ENCODE measurements at places on chromosomes 1 and 21. TPM values are rescaled to one million over a fixed set of nuclear protein-coding genes. Genes with fewer than 3 reads are reported as not detected.

Gene KCNN3
- polyA plus RNA-seq, result 4.7 TPM

DNA sequence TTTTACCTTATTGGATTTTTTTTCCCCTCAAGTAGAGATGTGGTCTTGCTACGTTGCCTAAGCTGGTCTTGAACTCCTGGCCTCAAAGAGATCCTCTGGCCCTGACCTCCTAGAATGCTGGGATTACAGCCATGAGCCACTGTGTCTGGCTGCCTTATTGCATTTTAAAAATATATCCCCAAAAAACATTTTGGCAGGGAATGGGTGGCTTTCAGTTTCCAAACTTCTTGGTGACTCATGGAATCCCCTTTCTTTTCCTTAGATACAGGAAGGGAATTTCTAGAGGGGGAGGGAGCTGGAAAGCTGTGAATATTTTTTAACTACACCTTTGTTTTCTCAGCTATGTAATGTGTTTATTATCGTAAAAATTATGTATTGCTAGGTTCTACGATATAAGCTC, 73.3 kb downstream of the SNRPE start:
- no peak overlapping the region for H3K4me3 ChIP-seq
- peaks cover 8% of the 10 kb centered on the region for H3K27me3 ChIP-seq
- no peak overlapping the region for H3K27ac ChIP-seq
- no peak for DNase-seq
- H3K36me3 ChIP-seq, result no peaks in the 10 kb centered on the region

DNA sequence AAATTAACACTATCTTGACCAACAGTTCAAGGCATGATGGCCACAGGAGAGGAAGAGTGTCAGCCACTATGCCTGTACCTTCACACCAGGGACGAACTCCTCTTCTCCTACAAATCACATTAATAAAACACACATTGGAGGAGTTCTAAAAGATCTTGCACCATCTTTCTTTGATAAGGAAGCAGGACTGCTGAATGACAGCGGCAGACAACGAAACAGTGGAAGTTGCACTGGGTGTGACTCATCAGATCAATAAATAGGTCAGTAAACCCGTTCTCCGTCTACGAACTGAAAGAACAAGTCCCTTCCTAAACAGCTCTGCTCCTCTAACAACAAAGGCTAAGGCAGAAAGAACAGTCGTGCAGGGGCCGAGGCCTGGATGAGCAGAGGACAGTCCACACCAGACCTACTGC, 23.1 kb downstream of the UBE2G2 start:
- peaks cover 34% of the 10 kb centered on the region for H3K36me3 ChIP-seq
- H3K4me3 ChIP-seq, result no peak overlapping the region
- peaks cover 9% of the 10 kb centered on the region for H3K4me1 ChIP-seq
- H3K27ac ChIP-seq, result peak overlapping the region; percentile 12

- peaks cover 64% of the 10 kb centered on the region for H3K36me3 ChIP-seq
- no peak overlapping the region for H3K4me3 ChIP-seq
- H3K4me1 ChIP-seq, result no peaks in the 10 kb centered on the region
- no peaks in the 10 kb centered on the region for H3K27me3 ChIP-seq
These were observed 17.5 kb downstream of the KLHL12 start for GRCh38 chr1:202909494-202909893.

DNA sequence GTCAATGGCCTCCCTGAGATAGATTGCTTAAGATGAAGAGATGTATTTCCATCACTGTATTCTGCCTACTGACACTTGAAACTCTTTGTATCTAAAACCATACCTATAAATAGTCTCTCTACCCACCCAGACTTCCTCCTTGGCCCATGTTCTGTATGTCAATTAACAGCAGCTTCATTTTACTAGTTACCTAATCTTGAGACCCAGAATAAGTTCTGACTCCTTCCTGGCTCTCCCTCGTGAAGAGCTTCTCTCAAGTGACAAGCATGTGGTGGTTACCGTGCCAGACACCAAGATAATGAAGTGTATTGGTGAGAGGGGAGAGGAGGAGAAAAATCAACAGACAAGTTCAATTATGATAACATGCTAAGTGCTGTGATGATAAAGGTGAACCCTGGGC, 128.8 kb upstream of the RAVER2 start:
- no peaks in the 10 kb centered on the region for H3K27me3 ChIP-seq
- H3K4me3 ChIP-seq, result no peak overlapping the region
- no peak for DNase-seq
- H3K27ac ChIP-seq, result no peak overlapping the region
- H3K36me3 ChIP-seq, result peaks cover 3% of the 10 kb centered on the region

DNA sequence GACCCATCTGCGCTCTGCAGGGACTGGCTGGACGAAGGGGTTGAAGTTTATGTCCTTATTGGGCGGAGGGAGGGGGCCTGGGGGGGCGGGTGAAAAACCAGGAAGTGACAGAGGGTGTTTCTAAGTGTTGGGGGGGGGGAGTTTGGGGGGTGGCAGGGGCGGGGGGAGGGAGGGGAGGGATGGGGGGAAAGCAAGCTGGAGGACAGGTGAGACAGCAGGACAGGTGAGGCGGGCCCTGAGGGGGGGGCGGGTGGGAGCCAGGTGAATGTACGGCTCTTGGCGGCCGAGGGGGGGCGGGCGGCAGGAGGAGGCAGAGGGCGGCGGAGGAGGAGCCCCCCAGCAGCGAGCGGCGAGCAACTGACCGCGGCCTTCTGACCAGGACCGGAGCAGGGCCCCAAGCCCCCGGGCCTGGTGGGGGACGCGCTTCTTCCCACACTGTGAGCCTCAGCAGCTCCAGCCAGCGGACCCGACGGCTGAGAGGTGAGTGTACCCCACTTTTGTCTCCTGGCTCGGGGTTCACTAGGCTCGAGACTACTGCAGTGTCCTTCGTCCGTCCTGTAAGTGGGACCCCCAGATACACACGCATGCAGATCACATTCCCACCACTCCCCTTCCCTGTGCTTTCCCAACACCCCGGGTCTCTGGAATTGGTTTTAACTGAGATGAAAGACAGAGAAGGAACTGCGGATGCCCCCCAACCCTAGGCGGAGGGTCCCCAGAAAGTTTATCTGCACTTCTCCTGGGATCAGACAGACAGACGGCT, at the start of gene ZBTB7B:
Gene ZBTB7B, plus strand, starts transcription at position 339 of the 763 bp plus-strand sequence. CDS start 11,859 bp downstream, outside the sequence.
- peaks cover 10% of the 10 kb centered on the region for H3K36me3 ChIP-seq
- peak within 1 kb of the TSS; percentile 95 for H3K27ac ChIP-seq
- H3K4me3 ChIP-seq, result peak within 1 kb of the TSS; percentile 94
- peaks cover 50% of the 10 kb centered on the region for H3K4me1 ChIP-seq
- peak; percentile 65 for DNase-seq

DNA sequence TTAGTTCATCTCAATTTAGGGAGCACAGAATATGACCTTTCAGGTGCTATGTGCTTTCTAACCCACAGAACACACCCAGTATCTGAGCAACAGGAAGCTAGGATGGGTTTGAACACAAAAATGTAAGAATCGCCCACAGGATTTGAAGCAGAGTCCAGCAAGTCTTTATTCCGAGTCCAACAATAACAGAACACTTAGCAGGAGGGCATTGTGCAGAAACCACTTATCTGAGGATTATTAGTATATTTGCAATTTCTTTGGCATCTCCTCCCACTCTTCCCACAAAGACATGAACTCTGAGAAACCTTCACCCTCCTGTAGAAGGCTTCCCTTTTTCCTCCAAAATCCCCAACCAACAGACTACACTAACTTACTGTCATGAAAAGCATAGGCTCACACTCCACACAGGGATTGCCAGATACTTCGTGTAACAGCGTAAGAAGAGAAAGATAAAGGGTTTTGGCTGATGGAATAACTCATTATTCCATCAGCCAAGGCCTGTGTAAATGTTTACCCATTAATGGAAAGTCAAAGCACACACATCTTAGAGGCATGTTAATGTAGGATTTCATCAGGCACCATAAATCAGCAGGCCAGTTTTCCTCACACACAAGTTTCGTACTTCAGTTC, 16.1 kb downstream of the SIPA1L2 start:
- no peaks in the 10 kb centered on the region for H3K27me3 ChIP-seq
- no peaks in the 10 kb centered on the region for H3K36me3 ChIP-seq
- DNase-seq, result no peak
- H3K4me3 ChIP-seq, result no peak overlapping the region
- no peak overlapping the region for H3K27ac ChIP-seq

- peaks cover 38% of the 10 kb centered on the region for H3K4me1 ChIP-seq
- peaks cover 13% of the 10 kb centered on the region for H3K36me3 ChIP-seq
- H3K4me3 ChIP-seq, result no peak overlapping the region
- no peaks in the 10 kb centered on the region for H3K27me3 ChIP-seq
- DNase-seq, result no peak
These were observed 39.4 kb downstream of the PLXNA2 start for GRCh38 chr1:208204779-208205178.

GRCh38 chr1:55428944-55429931, 214.1 kb upstream of the USP24 start:
- no peak overlapping the region for H3K4me3 ChIP-seq
- no peaks in the 10 kb centered on the region for H3K4me1 ChIP-seq
- no peaks in the 10 kb centered on the region for H3K27me3 ChIP-seq
- no peaks in the 10 kb centered on the region for H3K36me3 ChIP-seq
- H3K27ac ChIP-seq, result no peak overlapping the region

Gene RGS16
- polyA plus RNA-seq, result 2.3 TPM

Gene SPRR2F
- polyA plus RNA-seq, result 1.3 TPM

GRCh38 chr1:57860325-57860724, 436.5 kb upstream of the DAB1 start:
- DNase-seq, result no peak
- no peaks in the 10 kb centered on the region for H3K36me3 ChIP-seq
- H3K4me1 ChIP-seq, result peaks cover 9% of the 10 kb centered on the region
